CD8-positive, alpha-beta memory T cell (primary cell): ENCODE measurements at places on chromosomes 12 and 14.

- no peak for DNase-seq
These were observed 8.3 kb downstream of the KRT7 start for GRCh38 chr12:52241205-52241842.

DNA sequence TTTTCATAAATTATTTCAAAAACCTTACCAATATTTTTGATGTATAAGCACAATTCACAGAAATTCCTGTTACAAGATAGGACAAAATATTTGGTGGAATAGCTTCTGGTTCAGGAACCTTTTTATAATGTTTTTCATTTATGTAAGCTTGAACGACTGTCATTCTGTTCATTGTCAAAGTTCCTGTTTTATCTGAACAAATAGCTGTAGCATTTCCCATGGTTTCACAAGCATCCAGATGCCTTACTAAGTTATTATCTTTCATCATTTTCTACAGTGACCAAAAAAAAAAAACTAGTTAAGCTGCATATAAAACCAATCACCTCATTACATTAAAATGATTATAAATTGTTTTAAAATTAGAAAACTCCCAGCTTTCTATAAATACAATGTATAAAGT is 87.1 kb downstream of the ATP2B1 start:
- no peak for DNase-seq

DNA sequence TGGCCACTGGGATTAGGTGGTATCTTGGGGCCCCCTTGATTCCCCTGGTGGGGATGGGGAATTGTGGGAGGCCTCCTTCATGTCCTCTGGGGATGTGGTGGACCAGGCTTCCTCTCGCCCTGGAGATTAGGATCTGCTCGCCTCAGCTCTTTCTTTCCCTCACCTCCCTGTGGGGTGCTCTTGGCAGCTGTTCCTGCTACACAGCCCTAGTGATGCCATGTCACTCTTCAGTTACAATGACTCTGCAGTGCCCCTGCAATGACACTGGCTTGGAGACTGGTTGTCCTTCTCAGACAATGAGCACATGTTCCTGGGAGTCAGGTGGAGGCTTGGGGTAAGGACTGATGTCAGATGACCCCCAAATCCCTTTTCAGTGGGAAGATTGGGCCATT is 83.9 kb downstream of the ADCK1 start:
- DNase-seq: no peak

DNA sequence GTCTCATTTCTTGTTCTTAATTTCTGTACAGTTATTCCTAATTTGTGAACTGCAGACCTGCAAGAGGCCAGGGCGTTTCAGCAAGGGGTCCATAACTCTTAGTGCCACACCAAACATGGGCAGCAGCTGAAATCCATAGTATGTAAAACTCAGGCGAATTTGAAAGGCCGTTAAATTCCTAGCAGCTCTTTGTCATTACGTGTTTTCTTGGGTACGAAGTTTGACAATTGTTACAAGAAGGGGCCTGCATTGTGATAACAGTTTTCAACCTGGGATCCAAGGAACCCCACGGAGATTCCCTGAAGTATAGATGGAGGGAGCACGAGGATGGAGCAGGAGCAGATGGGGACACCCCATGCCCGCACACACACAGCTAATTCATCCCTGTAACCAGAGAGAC is 288.0 kb downstream of the ZFP36L1 start:
- DNase-seq: no peak

- DNase-seq: no peak
These were observed 134.7 kb downstream of the NOVA1 start for GRCh38 chr14:26463136-26463535.

DNA sequence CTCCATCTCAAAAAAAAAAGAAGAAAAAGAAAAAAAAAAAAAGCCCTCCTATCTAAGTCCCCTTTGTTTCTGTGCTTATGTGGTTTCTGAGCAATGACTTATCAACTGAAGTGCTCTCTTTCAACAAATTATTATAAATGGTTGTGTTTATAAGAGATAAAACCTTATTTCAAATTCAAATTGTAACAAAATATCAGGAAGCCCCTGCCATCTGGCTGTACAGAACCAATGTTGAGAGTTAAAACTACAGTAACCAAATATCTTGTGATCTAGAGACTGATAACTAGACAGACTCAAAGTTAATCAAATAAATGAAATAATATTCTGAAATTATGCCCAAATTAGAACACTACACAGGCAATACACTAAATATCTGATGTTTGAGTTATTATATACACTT is 143.0 kb upstream of the CPNE8 start:
- no peak for DNase-seq

DNA sequence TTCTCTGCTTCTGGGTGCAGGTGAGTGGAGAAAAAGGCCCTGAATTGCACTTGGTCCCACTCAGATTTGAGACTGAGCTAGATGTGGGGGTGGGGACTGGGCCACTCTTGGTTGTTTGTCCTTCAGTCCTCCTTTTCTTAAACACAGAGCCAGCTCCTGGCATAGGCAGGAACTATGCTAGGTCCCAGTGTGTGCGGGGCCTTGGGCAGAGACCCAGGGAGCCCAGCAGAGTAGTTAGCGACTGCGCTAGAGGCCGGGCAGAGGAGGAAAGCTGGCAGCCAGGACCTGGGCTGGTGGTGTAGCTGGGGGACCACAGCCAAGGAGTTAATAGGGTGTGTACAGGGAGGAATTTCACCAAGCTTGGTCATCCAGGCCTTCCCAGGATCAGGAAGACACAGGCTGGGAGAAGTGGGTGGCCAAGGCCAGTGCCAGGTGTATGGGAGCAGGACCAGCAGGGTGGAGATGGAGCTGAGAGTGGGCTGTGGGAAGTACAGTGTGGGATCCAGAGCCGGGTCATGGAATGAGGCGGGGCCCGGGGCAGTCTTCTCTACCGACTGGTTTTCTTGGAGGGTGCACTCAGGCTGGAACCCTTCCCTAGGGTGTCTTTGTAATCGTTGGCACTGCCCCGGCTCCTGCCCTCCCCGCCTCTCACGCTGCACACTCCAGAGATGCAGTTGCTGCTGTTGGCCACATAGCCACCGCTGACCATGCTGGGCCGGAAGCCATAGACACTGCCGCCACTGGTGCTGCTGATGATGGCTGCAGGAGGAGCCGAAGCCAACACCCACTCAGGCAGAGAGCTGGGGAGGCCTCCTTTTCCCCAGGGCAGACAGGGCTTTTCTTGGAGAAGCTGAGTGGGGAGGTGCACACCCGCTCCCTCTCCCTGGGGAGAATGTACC is 8.7 kb downstream of the KRT71 start:
- no peak for DNase-seq

GRCh38 chr12:26130728-26131127 is 5.9 kb upstream of the BHLHE41 start:
- DNase-seq: no peak

DNA sequence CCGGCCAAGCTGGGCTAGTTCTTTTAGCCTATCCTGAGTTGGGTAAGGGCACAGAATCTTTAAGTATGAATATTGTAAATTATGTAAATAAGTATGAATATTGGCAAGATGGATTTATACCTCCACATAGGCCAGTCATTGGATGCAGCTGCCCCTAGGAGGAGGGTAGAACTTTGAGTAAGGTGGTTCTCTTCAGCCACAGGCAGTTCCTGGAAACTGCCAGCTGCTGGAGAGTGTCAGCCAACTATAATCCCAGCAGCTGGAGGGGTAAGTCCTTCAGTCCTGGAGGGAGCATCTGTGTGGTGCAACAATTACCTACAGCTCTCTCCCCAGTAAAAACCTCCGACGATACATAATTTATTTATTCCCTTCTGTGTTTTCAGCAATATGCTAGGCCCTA is 65.8 kb upstream of the TMPO start:
- DNase-seq: no peak

- DNase-seq: no peak
These were observed 7.8 kb upstream of the DYNLL1 start for GRCh38 chr12:120488057-120488640.

DNA sequence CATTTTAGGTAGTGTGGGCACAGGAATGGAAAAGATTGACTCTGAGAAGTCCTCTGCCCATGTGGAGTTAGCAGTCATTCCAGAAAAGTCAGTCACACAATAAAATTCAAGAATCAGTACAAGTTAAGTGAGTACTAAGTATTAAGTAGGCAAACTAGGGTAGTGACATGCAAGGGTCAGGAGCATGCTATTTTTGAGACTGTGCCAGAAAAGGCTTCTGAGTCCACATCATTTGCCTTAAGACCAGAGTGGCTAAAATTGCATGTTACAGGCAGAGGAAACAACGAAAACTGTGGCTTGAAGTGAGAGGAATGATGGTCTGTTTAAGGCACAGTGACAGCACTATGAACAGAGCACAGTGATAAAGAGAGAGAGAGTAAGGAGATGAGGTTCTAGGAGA is 108.9 kb downstream of the SLC6A15 start:
- no peak for DNase-seq

GRCh38 chr12:130280231-130280630 is 57.5 kb upstream of the PIWIL1 start:
- DNase-seq: no peak

DNA sequence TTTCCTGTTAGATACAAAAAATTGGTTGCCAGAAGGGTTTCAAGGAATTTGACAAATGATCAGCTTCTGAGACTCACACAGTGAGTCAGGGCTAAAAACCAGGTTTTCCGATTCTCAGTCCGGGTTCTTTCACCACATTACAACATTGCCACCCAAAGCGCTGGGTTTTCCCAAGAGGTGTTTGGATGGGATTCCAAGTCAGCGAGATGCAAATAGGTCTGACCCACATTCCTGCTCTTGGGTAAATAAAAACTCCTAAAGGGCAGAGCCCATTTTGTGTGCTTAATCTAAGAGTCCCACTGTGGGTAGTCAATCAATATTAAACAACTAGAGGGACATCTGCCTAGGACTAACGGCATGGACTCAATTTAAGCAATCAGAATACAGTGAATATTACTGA is 5.4 kb upstream of the RIC8B start:
- no peak for DNase-seq

- DNase-seq: no peak
These were observed 117.8 kb downstream of the PAH start for GRCh38 chr12:102799229-102799628.

GRCh38 chr12:26121323-26122060 is 3.3 kb downstream of the BHLHE41 start:
- DNase-seq: no peak

DNA sequence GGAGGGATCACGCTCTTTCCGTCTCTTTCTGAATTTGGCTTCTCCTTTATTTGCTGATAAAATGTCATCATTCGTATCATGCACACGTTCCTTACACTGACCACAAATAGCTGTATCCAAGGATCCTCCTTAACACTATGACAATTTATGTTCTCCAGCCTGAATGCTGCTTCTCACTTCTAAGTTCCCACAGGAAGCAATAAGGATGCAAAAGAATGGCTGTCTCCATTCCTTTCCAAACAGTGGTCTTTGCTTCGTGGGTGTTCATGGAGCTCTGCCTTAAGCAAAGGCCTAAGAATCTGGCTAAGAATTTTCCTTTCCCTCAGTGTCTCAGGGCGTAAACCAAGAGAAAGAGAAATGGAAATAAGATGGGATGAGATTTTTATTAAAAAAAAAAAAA is 200.2 kb downstream of the ITPR2 start:
- DNase-seq: no peak

GRCh38 chr14:35326375-35326774 is 34.2 kb downstream of the PSMA6 start:
- DNase-seq: no peak

DNA sequence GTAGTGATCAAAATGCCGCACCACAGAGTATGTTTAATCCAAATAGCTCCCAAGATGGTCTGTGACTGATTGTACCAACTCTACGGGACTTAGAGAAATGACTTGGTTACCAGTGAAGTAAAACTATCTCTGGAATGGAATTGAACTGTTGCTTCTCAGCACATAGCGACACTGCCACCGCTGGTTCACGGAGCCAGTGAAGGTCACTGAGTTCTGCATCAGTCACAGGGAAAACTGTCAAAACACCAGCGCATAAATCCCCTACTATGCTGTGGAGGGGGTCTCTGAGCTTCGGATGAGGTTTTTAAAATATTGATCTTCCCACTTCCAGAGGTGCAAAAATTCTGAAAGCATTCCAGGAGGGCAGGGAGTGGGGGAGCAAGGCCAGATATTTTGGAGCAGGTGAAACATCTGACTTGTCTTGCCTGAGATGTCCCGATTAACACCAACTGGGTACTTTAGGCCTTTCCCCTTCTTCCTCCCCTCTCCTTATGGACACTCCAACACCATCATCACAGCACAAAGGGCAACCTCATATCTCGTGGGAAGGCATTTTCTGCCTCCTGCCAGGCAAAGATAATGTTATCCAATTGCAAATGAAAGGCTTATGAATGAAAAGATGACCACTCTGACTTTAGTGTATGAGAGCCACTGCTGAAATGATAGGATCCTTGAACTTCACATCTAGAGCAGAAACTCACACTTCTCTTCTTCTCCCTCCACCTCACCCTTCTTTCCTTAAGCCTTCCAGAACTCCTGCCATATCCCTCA is 2.0 kb upstream of the PLXNC1 start:
- no peak for DNase-seq

DNA sequence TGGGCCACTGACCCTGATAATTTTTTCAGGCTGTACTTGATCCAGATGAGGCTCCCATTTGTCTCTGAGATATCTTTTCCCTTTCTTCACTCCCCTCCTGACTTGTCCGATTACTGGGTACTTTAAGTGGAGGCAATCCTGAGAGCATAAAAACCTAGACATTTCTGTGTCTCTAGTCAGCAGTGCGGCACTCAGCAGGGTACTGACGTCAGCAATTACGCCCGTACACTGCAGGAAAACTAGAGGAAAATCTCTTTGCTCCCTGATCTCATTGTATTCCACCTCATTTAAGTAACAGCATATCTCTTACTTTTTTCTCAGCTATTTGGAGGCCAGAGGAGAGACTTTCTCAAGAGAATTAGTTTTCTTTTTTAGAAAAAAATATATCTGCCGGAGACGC is 315.5 kb upstream of the OR4E1 start:
- no peak for DNase-seq
